CD4-positive, alpha-beta memory T cell (primary cell): ENCODE measurements at places on chromosomes 3 and 15. TPM values are rescaled to one million over a fixed set of nuclear protein-coding genes. Genes with fewer than 3 reads are reported as not detected.

DNA sequence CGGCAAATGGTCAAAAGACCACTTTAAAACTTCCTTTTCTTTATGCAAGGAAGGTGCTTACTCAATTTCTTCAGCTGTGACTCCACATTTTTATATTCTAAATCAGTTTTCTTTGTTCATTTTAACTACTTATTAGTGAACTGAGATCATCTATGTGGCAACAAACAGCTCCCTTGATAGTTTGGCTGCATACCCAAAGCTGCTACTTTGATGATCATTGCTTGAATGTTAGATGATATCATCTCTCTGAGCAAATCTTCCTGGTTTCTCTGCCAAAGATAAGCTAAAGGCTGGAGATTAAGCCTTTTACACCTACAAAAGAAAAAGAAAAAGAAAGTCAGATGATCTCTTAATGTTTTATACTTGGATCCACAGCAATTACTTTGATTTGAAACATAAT, 95.5 kb downstream of the DPH6 start:
- DNase-seq = no peak

- DNase-seq = no peak
These were observed 38.1 kb downstream of the TM2D3 start for GRCh38 chr15:101614001-101614585.

- no peak for DNase-seq
These were observed 440.6 kb downstream of the MCTP2 start for GRCh38 chr15:94671858-94672532.

DNA sequence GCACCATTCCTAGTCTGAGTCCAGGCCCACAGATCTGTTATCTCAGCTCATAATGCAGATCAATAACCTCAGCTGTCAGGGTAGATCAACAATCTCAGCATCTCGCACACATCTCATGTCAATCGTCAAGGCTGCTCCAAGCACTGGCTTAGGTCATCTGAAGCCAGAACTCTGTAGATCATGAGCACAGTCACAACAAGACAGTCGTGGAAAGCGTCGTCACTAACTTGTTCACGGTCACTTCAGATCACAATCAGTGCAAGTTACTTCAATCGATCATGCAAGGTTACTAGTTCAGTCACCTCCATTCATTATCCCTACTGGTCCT, 71.8 kb downstream of the RBPMS2 start:
- no peak for DNase-seq

LIPH gene
- total RNA-seq = not detected

- no peak for DNase-seq
These were observed 14.4 kb downstream of the PAK6 start for GRCh38 chr15:40253167-40253790.

GRCh38 chr3:89042236-89042835, 65.1 kb upstream of the EPHA3 start:
- no peak for DNase-seq

DNA sequence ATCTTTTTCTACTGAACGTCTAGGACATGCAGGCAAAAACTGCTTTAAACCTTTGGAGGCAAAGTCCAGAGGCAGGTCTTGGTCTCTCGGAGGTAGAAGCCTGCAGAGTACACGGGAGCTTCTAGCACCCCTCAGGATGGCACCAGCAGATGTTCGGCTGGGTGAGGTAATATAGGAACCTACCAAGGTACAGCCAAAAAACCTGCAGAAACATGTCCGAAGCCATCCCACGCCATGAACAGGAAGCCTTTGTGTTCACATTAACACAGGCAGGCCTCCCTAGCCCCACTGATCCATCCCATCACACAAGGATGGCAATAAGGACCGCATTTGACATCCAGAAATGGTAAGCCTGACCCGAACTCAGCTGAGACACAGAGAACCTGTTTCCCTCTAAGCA, 157.9 kb upstream of the HES1 start:
- no peak for DNase-seq

SLC25A26 gene
- 21.1 TPM for total RNA-seq

NPTN gene
- total RNA-seq = 36.6 TPM

DNA sequence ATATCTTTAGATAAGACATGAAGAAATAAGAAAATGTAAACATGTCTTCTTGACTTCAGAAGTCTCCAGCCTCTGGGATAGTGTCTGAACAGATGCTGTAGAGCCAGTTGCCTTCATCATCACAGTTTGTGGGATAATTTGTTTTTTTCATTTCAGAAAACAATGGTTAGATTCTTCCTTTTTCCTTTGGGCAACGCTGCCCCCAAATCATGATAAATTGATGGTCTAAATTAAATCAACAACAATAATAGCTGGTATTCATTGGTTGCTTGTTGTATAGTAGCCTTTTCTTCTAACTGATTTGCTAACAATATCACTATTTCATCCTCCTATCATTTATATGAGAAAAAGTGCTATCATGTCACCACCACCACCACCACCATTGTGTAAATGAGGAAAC, 12.6 kb upstream of the SHQ1 start:
- no peak for DNase-seq

GRCh38 chr3:194676471-194676870, 4.5 kb upstream of the LSG1 start:
- no peak for DNase-seq

DNA sequence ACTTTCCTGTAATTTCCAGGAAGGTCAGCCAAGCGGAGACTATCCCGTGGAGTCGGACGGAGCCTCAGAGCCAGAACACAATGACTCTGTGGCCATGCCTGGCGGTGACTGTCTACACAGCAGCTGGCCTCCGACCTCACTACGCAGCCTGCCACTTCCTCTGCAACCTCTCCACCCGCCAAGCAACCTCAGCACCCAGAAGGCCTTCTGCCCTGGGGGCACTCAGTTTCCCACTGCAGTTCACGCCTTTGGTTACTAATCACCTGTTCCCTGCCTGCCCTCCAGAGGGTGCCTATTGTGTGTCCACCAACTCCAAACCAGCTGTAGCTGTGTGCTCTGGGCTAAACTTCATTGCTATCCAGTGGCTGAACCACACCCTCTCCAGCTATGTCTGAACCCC, 44.0 kb downstream of the TM2D3 start:
- DNase-seq = no peak

DNA sequence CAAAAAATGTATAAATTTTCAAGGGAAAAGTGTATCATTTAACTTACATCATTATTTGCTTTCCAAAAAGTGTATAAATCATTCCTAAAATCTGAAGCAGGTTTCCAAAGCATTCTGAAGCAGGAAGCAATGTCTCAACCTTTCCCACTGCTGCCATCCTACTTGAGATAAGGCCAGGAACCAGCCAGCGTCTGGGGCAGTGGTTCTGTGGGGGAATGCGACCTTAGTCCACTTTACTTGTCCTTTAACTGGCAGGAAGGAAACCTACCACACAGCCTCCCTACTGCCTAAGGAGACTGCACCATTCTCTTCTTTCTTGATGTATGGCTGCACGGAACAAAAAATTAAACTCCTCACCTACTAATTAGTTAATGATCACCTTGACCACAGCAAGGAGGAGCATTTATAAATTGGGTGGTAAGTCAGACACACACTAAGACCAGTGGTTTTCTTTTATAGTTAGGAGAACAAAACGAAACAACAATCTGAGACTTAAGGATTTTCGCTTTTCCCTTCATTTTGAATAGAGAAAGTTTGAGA, 3.7 kb downstream of the SORD start:
- no peak for DNase-seq

IL17RE gene
- total RNA-seq = 1.5 TPM

DNA sequence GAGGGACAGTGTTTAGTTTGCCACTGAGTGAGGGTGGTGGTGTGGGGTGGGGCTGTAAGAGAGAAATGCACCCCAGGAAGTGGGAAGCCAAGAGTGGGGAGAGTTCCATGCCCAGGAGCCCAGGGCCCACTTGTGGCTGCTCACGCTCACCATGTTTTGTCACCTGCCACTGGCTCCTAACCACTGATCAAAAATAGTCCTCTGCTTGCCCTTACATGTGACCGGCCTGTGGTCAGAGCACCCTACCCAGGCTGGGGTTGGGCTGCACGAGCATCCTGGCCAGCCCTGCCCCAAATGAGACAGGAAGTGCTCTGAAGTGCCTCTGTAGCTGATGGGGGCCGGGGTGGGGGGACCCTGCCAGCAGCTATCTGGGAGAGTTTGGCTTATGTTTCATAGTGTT, 216.3 kb downstream of the RPLP1 start:
- peak; percentile 38 for DNase-seq

HGD gene
- total RNA-seq = 3.0 TPM

CPN2 gene
- not detected for total RNA-seq

- DNase-seq = no peak
These were observed 26.3 kb downstream of the NDUFB4 start for GRCh38 chr3:120622457-120622856.

GRCh38 chr3:57706462-57706861, 13.6 kb upstream of the DENND6A start:
- DNase-seq = no peak

DNA sequence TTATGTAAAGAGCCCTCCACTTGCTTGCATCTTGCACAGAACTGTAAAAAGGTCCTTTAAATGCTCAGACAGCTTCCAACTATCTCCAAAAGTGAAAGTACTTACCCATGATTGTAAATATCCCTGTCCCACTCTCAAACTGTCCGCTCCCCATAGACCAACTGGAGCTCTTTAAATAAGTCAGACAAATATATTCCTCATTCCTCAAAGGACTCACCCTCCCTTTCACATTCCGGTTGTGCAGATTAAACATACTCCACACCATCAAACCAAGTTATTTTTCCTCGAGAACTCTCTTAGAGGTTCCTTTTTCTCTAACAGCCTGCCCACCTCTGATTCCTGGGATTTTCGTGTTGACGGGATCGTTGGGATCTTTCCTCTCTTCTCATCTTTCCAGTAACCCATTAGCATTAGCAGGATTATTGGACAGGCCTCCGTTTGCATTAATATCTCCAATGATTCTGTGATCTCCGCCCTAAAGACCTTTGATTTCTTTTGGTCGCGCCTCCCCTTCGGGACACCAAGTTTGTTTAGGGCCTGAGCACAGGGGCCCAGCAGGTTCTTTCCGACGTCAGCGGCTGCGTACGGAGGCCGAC, 763 bp downstream of the GOLGB1 start:
- DNase-seq = no peak

CORO2B gene
- total RNA-seq = not detected

PFN2 gene
- 10.6 TPM for total RNA-seq

GRCh38 chr15:63388511-63388910, 6.9 kb upstream of the CA12 start:
- no peak for DNase-seq

DNA sequence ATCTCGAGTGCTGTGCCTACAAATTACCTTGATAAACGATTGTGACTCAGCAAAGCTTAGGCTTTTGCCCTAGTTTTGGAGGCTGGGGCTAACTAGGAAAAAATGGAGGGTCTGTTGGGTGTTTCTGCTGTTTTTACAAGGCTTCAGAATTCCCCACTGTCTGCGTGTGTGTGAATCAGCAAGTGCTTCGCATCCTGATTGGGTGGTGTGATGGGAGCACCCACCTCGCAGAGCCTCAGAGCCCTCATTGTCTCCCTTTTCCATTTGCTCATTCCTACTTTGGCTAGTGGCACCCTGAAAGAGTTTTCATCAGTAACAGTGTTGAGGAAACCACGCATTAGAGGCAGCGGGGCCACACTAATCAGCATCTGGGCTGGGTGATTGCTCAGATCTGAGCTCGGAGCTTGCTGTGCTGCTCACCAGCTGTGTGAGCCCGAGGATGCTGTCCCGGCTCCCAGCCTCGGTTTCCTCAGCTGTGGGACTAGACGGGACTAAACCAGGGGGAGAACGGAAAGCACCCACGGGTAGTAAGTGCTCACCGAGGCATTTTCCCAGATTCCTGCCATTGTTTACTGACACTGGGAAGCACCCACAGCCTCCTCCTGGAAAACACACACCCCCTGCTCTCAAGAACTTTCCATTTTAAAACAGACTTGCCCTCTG, 40.6 kb downstream of the GOLGA8S start:
- DNase-seq = no peak

DNA sequence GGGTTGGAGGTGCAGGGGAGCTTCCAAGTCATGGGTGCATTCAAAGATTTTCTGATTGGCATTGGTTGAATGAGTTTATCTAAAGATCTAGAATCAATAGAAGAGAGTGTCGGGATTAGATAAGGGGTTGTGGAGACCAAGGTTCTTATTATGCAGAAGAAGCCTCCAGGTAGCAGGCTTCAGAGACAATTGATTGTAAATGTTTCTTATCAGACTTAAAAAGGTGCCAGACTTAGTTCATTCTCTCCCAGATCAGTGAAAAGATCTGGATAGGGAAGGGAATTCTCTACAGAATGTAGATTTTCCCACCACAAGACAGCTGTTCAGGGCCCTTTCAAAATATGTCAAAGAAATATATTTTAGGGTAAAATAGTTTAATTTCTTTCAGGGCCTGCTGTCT, 129.5 kb downstream of the LIPC start:
- no peak for DNase-seq

- no peak for DNase-seq
These were observed 187.2 kb downstream of the CADPS start for GRCh38 chr3:62688050-62688449.

DNA sequence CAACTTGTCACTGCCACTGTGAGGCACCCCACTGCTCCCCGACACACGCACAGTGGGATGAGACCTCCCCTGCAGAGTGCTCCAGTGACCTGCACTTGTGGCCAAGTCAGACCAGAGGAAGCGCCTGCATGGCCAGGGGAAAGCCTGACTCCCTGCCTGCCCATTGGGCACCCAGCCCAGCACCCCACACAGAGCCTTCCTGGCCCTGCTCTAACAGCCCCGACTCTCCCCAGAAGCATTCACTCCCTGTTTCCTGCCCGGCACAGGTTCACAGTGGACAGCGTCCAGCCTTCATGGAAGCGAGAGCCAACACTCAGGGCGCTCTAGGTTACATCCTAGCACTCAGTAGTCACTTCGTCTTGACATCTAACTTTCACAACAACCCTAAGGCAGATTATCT, 27.8 kb downstream of the RBPMS2 start:
- DNase-seq = no peak

PLD1 gene
- total RNA-seq = 1.2 TPM

- DNase-seq = no peak
These were observed 49.9 kb upstream of the RAB6B start for GRCh38 chr3:133945381-133946095.

GRCh38 chr3:46490338-46491084, 7.3 kb upstream of the RTP3 start:
- DNase-seq = no peak

UBE2E2 gene
- 4.7 TPM for total RNA-seq

PLCB2 gene
- 211 TPM for total RNA-seq
